ENCODE measurements at places on chromosomes 1 and 21. TPM values are rescaled to one million over a fixed set of nuclear protein-coding genes. Genes with fewer than 3 reads are reported as not detected.

CRYAA gene
- not detected for total RNA-seq

ZNF593OS gene
- not detected for total RNA-seq

LAD1 gene
- total RNA-seq = not detected

DONSON gene
- 31.5 TPM for total RNA-seq

CCDC27 gene
- total RNA-seq = not detected

LCE2A gene
- not detected for total RNA-seq

SPATA21 gene
- 0.12 TPM for total RNA-seq

KLHDC8A gene
- total RNA-seq = not detected

ZNF683 gene
- 0.34 TPM for total RNA-seq

NBPF10 gene
- 5.8 TPM for total RNA-seq

C1orf94 gene
- not detected for total RNA-seq

MX2 gene
- total RNA-seq = 74.2 TPM

TGFB2 gene
- total RNA-seq = 0.12 TPM

LYPLAL1 gene
- 17.3 TPM for total RNA-seq

RNU1-2 gene
- 2,251 TPM for total RNA-seq

GJC2 gene
- 1.0 TPM for total RNA-seq

PNRC2 gene
- total RNA-seq = 154 TPM

CD2 gene
- total RNA-seq = 495 TPM

P3H1 gene
- 47.1 TPM for total RNA-seq

ZNF697 gene
- 0.69 TPM for total RNA-seq

OR2M4 gene
- not detected for total RNA-seq

KCNE2 gene
- not detected for total RNA-seq

RGSL1 gene
- total RNA-seq = not detected

C1orf87 gene
- not detected for total RNA-seq

FNDC10 gene
- total RNA-seq = 8.8 TPM

ASPM gene
- 49.0 TPM for total RNA-seq

CELF3 gene
- total RNA-seq = not detected

KCNT2 gene
- total RNA-seq = not detected

GUCA2A gene
- not detected for total RNA-seq

NR1I3 gene
- not detected for total RNA-seq

GRIK1 gene
- total RNA-seq = not detected

PGLYRP4 gene
- not detected for total RNA-seq

PANK4 gene
- total RNA-seq = 76.6 TPM

MCOLN2 gene
- total RNA-seq = 38.5 TPM

KRTAP19-3 gene
- total RNA-seq = not detected

MMEL1 gene
- 2.0 TPM for total RNA-seq

TFAP2E gene
- 0.42 TPM for total RNA-seq

TCHH gene
- not detected for total RNA-seq

RGS8 gene
- not detected for total RNA-seq

TIE1 gene
- total RNA-seq = 0.25 TPM

NBPF4 gene
- total RNA-seq = 0.51 TPM

AHCYL1 gene
- total RNA-seq = 52.6 TPM

CPLANE2 gene
- 6.4 TPM for total RNA-seq

TMEM61 gene
- total RNA-seq = not detected

TAS1R3 gene
- 1.0 TPM for total RNA-seq

E2F2 gene
- 72.5 TPM for total RNA-seq

CDC7 gene
- 16.1 TPM for total RNA-seq

HMGCS2 gene
- total RNA-seq = not detected

SLC5A9 gene
- total RNA-seq = not detected

LRRC39 gene
- 0.54 TPM for total RNA-seq

DCDC2B gene
- total RNA-seq = not detected

MFSD2A gene
- total RNA-seq = 6.0 TPM

TNFAIP8L2 gene
- total RNA-seq = 37.2 TPM

CRYBG2 gene
- total RNA-seq = 3.8 TPM

MAB21L3 gene
- total RNA-seq = not detected

XCL1 gene
- total RNA-seq = 2.6 TPM

PM20D1 gene
- total RNA-seq = 0.34 TPM
